ENCODE measurements at places on chromosomes 16 and 17.

DNA sequence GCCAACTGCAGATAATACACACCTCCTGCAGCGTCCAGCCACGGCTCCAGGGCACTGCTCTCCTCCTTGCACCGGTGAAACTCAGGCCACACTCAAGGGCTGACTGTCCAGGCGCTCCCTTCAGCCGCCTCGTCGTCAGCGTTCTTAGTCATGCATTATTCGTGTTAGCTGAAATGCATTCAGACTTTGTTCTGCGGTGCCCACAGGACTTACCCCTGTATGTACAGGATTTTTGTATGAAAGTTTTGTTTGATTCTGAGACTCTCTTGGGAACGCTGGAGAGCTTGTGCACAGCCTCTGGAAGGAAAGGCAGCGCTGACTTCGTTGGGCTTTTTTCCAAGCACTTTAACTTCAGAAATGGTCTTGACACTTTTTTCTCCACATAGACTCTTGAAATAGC, 22.1 kb downstream of the CIBAR2 start:
- no peak for DNase-seq

DNA sequence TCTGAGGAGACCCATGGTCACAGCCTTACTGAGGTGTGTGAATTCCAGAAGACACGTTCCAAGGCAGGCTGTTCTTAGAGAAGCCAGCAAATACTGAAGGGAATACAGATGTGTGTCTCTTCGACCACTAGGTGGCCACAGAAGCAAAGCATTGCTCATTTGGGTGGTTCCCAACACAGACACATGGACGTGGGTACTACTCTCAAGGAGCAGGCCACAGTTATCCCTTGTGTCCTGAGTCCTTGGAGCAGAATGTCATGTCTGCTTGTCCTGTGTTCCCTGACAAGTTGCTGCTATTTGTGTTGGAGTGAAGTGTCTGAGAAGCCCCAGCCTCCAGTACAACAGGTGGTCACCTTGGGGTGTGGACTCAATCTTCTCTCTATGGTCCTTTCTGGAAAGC, 30.3 kb downstream of the HMOX2 start:
- peak; percentile 91 for DNase-seq

DNA sequence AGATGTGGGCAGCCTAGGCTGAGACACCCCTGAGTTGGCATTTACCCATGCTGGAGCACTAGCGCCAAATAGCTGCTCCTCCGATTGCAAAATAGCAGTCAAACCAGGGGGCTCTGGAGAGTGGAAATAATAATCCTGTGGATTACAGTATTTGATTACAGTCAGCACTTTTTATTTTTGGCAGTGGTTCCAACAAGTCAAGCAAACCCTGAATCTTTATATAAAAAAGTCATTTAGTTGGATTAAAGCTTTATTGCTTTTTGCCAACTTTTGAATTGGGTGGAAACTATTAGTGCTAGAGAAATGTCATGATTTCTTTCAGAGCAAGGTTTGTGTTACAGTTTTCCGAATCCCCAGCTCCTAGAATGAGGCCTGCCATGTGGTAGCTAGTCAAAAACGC, 99.3 kb upstream of the FAM20A start:
- no peak for DNase-seq

GRCh38 chr16:578870-579405, 9.2 kb downstream of the PIGQ start:
- DNase-seq = peak; percentile 89

DNA sequence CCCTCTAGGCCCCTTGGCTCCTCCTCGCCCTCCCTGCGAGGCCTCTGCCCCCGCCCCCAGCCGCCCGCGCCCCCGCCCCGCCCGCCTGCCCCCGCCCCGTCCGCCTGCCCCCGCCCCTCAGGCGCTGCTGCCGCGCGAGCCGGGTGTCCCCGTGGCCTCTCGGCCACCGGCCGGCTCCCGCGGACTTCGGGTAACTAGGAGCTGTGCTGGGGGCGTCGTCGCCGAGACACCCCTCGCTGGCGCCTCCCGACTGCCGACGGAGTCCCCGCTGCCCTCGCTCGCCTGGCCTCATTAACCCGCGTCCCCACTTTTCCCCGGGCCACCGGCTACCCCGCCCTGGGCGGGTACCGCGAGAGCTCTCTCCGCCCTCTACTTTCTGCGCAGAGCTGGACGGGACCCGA, at the start of gene TLCD1:
Gene TLCD1 (minus strand): TSS at position 8 of the 401 bp plus-strand sequence. CDS start 136 bp downstream, outside the sequence.
- DNase-seq = peak; percentile 85

GRCh38 chr16:67260426-67261063, 11.8 kb downstream of the SLC9A5 start:
- peak; percentile 45 for DNase-seq

- DNase-seq = no peak
Measured at GRCh38 chr16:4570688-4571321, 14.7 kb downstream of the C16orf96 start.

Measured in suppressor macrophage treated with lipopolysaccharide for 1 hour (primary cell).